SHP77 treated with DMSO at 0.1 percent for 48 hours (cell line): ENCODE measurements at places on chromosomes 11 and 22.

- DNase-seq: no peak
Observed at GRCh38 chr22:44668886-44669521, 33.0 kb upstream of the PRR5 start.

DNA sequence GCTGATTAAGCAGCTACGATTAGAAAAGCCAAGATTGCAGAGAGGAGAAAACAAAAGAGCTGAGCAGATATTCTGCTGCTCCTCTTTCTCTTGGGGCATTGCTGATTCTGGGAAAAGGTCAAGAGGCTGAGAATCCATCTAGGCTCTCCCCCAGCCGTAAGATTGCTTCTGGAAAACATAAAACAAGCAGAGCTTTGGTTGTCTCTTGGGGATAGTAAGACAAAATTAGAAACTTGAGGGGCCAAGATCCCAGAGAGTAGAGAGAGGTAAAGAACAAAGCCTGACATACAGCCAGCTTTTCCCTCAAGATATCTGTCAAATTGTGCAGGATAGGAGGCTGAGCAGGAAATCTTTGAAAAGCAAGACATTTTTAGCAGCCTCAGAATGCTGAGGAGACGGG is 158.2 kb downstream of the TTC28 start:
- DNase-seq: no peak

DNA sequence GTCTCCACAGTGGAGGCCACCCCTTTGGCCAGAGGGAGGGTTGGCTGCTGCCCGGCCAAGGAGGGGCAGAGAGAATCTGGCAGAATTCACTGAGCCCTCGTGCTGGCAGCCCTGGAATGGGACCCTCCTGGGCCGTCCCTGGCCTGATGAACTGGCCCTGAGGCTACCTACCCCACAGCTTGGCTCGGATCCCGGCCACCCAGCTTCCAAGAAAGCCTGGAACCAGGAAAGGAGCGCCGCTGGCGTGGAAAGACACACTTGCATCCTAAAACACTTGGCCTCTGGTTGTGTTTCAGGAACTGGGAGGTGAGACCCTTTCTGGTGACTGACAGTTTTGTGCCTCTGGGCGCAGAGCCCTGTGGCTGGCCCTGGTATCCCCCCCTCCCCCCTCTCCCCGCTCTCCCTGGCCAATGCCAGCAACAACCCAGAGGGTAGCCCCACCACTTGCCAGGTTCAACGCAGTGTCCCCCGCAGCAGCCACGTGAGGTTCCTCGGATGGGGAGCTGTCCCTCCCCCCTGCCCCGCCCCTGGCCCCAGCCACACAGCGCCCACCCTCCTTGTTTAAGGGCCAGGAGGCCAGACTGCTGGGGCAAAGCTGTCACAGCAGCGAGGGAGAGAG is 693 bp downstream of the NFAM1 start:
- DNase-seq: no peak

DNA sequence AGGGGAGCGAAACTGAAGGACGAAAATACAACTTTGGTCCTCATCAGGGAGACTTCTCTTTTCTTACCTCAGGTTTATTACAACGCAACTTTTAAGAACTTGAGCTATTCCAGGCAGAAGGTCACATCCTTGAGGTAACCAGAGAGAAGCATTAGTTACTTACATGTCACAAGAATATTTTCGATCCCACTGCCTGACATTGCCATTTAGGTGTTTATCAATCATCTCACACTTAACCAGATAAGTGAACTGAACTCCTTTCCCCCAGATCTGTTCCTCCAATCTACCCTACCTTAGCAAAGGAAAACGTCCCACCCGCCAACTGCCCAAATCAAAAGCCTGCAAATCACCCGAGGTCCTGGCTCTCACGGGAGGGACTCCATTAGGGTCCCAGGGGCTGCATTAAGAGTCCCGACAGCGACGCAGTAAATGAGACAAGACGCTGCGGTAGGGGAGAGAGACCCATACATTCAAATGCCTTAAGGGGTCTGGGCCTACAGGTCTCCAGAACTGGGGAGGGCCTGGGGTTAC is 734 bp downstream of the ZNF280B start:
- DNase-seq: no peak

- no peak for DNase-seq
Observed at GRCh38 chr11:104925850-104926249, 27.6 kb upstream of the CASP12 start.

- DNase-seq: peak; percentile 3
Observed at GRCh38 chr11:134207538-134208239, 16.1 kb downstream of the NCAPD3 start.

- DNase-seq: no peak
Observed at GRCh38 chr11:130449310-130449990, 1.0 kb downstream of the ADAMTS15 start.

DNA sequence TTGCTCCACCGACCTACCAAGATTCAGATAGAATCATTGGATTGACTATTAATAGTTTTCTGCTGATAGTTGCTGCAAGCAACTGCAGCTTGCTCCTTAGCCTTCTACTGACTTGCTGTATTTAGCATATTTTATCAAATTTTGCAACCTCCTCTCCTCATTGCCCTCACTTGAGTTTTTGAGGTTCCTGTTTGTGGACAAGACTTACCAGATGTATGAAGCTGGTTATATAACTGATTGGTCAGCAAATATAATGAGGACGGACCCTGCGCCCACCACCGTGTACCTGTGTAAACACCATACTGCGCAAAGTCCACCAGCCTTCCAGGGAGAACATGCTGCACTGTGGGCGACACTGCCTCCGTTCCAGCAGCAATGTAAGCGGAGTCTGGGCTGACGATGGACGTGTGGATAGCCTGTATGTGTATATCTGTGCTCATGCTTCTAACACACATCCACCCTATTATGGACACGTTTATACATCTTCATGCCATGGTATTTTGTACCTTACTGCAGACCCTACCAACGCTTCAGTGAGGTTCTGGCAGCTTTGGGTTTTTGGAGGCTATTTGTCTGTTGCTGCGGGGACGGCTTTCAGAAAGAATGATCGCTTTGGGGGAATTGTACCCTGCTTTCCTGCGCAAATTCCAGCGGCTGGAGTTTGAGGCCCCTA is 1.5 kb upstream of the USP18 start:
- DNase-seq: no peak

GRCh38 chr11:10351765-10352641 is 47.1 kb downstream of the ADM start:
- peak; percentile 79 for DNase-seq

DNA sequence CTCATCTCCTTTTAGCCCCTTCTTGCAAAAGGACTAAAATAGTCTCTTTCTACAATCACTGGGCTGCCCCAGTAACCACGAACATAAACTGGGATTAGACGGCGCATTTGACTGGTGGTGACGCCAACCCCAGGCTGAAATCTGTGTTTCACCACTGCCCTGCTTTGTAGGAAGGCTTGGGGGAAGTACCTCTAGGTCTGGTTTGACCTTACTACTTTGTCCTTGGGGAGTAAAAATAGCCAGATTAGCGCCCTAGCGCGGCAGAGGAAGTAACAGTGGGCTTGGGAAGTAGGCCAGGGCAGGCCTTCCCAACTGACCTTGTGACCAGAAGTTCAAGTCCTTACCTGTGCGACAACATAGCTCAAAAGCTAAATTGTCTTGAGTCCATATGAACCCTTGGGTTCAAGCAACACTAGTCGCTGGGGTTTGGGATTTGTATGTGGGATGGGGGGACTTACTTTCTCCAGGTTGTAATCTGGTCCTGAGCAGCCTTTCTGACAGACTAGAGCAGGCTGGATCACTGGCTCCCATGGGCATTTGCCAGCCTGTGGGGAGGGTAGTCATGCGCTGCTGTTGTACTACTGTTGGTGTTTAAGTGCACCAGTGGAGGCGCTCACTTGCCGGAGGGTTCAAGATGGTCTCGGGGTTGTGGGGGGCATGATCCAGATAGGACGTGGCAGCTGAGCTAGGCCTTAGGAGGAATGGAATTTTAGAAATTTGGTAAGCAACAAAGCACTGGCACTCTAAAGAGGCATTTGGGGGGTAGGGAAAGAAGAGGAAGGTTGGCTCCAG is 953 bp upstream of the PACS1 start:
- no peak for DNase-seq

- DNase-seq: no peak
Observed at GRCh38 chr11:29452146-29452545, 564.7 kb downstream of the KCNA4 start.

GRCh38 chr22:45459235-45459634 is 43.4 kb upstream of the FBLN1 start:
- DNase-seq: no peak

DNA sequence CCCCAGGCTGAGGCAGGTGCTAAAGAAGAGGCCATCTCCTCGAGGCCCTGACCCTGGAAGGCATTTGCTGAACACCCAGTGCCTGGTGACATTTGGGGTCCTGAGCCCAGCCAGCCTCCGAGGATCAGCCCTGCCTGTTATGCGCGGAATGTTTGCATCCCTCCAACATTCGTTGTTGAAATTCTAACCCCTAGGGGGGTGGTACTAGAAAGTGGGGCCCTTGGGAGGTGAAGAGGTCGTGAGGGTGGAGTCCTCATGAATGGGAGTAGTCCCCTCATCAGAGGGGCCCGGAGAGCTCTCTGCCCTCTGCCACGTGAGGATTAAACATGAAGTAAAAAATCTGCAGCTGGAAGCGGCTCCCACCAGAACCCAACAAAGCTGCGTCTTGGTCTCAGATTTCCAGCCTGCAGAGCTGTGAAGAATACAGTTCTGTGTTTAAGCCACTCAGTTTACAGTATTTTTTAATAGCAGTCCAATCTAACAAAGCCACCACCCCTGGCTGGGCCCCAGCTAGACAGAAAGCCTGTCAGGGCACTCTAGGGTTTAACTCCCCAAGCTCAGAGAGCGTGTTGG is 35.3 kb upstream of the SEPTIN5 start:
- DNase-seq: no peak

DNA sequence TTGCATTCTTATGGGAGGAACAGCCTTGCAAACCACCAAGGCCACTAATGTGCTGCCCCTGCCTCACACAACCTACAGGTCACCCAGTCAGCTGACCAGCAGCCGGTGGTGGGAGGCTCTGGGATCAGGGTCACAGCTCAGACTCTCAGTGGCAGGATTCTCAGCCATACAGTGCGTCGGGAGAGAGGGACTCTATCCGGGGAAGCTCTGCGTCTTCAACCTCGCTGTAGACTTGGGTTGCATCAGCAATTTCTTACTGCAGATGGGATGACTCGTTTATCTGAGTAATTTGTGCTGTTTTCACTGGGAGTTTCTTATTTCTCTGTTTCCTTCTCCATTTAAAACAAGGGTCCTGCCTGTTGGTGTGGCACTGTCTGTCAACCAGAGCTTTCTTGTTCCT is 257.7 kb downstream of the TBC1D22A start:
- DNase-seq: no peak

DNA sequence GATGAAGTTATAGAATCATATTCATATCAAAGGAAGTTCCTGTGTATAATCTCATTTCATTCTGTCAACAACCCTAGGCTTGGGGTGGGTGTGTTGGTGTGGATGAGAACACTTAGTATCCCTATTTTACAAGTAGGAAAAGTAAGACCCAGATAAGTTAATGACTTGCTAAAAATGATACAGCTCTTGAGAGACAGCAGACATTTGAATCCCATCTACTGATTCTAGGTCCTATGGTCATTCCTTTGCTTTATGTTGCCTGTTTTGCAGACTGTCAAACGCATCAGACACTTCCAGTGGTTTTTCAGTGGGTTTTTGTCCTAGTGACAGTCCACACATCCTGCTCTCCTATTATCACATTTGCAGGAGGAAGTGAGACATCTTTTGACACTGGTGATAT is 153.1 kb downstream of the TEAD1 start:
- DNase-seq: no peak

- DNase-seq: no peak
Observed at GRCh38 chr11:61543606-61544306, 35.2 kb downstream of the LRRC10B start.

DNA sequence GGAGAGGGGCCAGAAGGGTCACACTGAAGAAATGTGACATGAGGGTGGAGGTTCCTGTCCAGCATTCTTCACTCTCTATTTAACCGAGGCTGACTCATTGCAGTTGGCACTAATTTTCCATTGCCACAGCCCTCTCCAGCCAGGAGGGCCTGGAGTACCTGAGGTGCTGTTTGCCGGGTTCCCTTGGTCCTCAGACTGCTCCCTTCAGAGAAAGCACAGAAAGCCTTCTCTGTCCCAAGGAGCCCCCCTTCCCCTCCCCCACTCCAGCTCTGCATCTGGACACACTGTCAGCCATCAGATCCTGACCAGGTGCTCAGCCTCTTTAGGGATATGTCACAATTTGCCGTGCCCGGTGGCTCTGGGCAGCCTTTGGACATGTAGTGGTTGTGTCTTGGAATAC is 3.2 kb upstream of the C11orf91 start:
- no peak for DNase-seq

DNA sequence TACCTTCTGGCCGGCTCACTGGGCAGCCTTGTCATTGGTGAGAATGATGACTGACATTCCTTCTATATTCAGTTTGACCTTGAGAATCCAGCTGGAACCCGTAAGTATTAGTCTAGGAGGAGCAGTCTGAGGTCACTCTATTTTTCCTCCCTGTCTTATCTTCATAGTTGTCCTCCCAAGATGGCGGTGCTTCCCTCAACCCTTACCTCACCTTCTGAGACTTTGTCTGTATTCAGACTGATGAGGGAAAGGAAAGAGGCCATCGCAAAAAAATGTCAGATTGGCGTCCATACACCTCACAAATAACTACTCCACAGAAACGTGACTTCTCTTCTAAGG is 6.0 kb downstream of the KREMEN1 start:
- DNase-seq: no peak

DNA sequence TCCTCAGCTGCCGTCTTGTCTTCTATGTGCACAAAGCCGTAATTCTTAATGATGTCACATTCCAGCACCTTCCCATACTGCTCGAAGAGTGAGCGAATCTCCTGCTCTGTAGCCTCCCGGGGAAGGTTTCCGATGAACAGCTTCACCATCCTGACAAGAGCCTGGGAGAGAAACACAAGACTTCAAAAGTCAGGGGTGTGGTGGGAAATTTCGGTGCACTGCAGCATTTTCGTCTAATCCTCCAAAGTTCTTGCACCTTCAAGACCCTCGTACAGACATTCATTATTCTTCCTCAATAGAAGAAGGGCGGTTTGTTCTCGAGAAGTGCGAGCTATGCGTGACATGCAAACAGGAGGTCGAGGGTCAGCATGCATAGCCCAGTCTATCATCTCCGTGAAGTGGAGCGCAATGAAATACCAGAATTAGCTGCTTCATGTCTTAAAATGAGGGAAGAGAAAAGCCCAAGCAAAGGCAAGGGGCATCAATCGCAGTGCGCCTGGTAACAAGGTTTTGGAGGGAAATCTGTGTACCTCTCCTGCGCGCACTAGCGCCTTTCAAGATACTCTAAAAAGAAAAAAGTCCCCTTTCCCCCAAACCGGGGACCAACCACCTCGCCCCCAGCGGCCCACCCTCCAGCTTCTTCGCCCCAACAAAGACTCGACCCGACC is 622 bp downstream of the RBM4B start:
- DNase-seq: no peak

- DNase-seq: no peak
Observed at GRCh38 chr22:49966774-49967705, 6.5 kb downstream of the PIM3 start.

- no peak for DNase-seq
Observed at GRCh38 chr11:83438438-83438837, 152.3 kb upstream of the CCDC90B start.

- DNase-seq: no peak
Observed at GRCh38 chr22:48821346-48821690, 1006.4 kb downstream of the BRD1 start.
